Endodermal cell (in vitro differentiated cells): ENCODE measurements at places on chromosomes 12 and 14. TPM values are rescaled to one million over a fixed set of nuclear protein-coding genes. Genes with fewer than 3 reads are reported as not detected.

Gene OR8S1
- not detected in 3 replicates for total RNA-seq

Gene OR4E2
- not detected in 3 replicates for total RNA-seq

Gene CEBPE
- total RNA-seq = not detected in 2 replicates

Gene ART4
- not detected in 3 replicates for total RNA-seq

Gene RIMBP2
- total RNA-seq = 0.13 to 5.5 TPM (median 0.97 TPM) in 3 replicates

Gene CLMN
- total RNA-seq = 8.0 to 16.8 TPM (median 9.5 TPM) in 3 replicates

Gene CRACR2A
- 4.0 and 4.7 TPM in 2 replicates for total RNA-seq

Gene TDRD9
- total RNA-seq = not detected in 3 replicates

Gene GDF11
- 30.1 and 33.0 TPM in 2 replicates for total RNA-seq

Gene NR4A1
- total RNA-seq = 17.7 and 21.0 TPM in 2 replicates

Gene MYF6
- total RNA-seq = not detected in 2 replicates

Gene NPFF
- not detected in 3 replicates for total RNA-seq

Gene CIROP
- total RNA-seq = 1.4 and 1.6 TPM in 2 replicates

Gene NAA30
- 15.8 to 26.1 TPM (median 26.0 TPM) in 3 replicates for total RNA-seq

Gene BCL2L14
- total RNA-seq = 9.9 and 10.5 TPM in 2 replicates

Gene SLC25A47
- total RNA-seq = not detected in 2 replicates

Gene STYK1
- total RNA-seq = 2.6 and 3.3 TPM in 2 replicates

Gene CDKL1
- total RNA-seq = 1.7 to 2.6 TPM (median 2.3 TPM) in 3 replicates

Gene KRT77
- total RNA-seq = not detected in 3 replicates

Gene NIN
- 1.8 to 3.3 TPM (median 1.8 TPM) in 3 replicates for total RNA-seq
